Neural progenitor cell (in vitro differentiated cells): ENCODE measurements at places on chromosomes 2 and 18.

- H3K27ac ChIP-seq, result no peak overlapping the region
- no peaks in the 10 kb centered on the region for H3K36me3 ChIP-seq
- peak; percentile 93 for DNase-seq
These were observed 892 bp downstream of the CELF4 start for GRCh38 chr18:37564711-37565100.

DNA sequence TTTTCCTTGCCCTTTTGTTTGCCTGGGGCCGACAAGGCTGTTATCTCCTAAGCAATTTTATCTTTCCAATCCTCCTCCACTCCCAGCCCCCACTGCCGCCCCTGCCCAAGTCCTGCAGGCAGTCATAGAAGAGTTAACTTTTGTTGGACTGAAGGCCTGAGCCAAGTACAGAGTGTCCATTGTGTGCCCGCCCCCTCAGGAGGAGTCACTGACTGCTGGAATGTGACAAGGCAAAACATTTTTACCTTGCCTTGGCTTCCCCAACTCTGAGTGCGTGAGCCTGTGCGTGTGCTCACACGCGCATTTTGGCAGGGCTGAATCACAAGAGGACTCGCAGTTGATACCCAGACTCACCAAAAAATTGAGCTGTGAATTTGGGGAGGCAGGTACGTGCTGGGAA is 16.2 kb downstream of the SETBP1 start:
- H3K27ac ChIP-seq, result no peak overlapping the region
- H3K4me1 ChIP-seq, result peaks cover 37% of the 10 kb centered on the region
- no peak overlapping the region for H3K4me3 ChIP-seq
- no peaks in the 10 kb centered on the region for H3K36me3 ChIP-seq
- no peaks in the 10 kb centered on the region for H3K27me3 ChIP-seq

- no peaks in the 10 kb centered on the region for H3K27me3 ChIP-seq
- H3K4me1 ChIP-seq, result peaks cover 13% of the 10 kb centered on the region
- peak overlapping the region; percentile 49 for H3K27ac ChIP-seq
- no peaks in the 10 kb centered on the region for H3K36me3 ChIP-seq
- H3K4me3 ChIP-seq, result no peak overlapping the region
- DNase-seq, result no peak
These were observed 974.3 kb upstream of the CELF4 start for GRCh38 chr18:38539856-38540255.

- no peak overlapping the region for H3K4me3 ChIP-seq
- no peaks in the 10 kb centered on the region for H3K27me3 ChIP-seq
- no peaks in the 10 kb centered on the region for H3K36me3 ChIP-seq
- no peak for DNase-seq
- H3K4me1 ChIP-seq, result peaks cover 15% of the 10 kb centered on the region
- no peak overlapping the region for H3K27ac ChIP-seq
These were observed 107.3 kb downstream of the SH3BP4 start for GRCh38 chr2:235059161-235059560.

DNA sequence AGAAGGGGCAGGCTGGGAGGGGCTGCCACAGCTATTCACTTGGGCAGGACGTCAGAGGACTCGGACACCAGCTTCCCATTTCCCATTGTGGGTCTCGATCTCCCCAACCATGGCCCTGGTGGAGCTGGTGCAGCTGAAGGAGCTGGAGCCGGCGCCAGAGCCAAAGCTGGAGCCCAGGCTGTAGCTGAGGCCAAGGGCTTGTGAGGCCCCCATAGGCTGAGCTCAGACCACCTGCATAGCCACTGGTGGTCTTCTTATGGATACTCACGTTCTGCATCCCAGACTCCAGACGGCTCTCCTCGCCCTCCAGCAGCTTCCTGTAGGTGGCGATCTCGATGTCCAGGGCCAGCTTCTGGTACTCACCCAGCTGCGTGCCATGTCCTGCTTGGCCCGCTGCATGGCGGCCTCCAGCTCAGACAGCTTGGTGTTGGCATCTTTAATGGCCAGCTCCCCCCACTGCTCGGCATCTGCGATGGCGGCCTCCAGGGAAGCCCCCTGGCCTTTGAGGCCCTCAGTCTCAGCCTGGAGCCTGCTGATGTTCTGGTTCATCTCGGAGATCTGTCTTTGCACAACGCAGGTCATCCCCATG is 6.0 kb upstream of the CDK5R2 start:
- no peak overlapping the region for H3K4me3 ChIP-seq
- H3K27me3 ChIP-seq, result peaks cover 70% of the 10 kb centered on the region
- H3K36me3 ChIP-seq, result no peaks in the 10 kb centered on the region
- H3K4me1 ChIP-seq, result no peaks in the 10 kb centered on the region
- H3K27ac ChIP-seq, result no peak overlapping the region

DNA sequence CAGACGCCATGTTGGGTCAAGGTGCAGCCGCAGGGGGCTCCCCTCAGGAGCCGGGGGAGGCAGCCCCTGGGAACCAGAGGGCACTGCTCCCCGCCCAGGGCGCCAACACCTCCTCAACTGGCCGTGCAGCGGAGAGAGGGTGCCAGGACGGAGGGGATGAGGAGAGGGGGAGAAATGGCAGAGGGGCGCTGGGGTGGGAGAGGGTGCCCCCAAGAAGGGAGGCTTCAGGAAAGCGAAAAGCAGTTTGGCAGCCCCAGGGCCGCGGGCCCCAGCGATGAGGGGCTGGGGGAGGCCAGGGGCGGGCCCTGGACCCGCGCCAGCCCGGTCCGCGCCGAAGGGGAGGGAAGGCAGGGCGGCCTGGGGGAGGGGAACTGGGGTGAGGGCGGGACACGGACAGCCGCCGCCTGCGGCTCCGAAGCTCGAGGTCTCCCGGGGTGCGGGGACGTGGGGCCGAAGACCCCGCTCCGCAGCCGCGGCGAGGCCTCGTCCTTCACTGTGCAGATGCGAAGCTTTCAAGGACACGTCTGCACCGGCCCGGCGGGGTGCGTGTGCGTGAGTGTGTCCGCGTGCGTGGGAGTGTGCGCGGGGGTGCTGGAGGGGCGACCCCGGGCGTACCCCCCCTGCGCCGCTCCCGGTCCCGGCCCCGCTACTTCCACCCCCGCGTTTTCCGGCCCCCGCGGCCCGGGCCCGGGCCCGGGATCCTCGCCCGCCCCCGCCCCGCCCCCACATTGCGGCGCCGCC is 1.4 kb downstream of the DNMT3A start:
- peaks cover 19% of the 10 kb centered on the region for H3K4me1 ChIP-seq
- H3K27me3 ChIP-seq, result peaks cover 88% of the 10 kb centered on the region
- H3K4me3 ChIP-seq, result peak overlapping the region; percentile 48
- DNase-seq, result peak; percentile 31
- H3K36me3 ChIP-seq, result no peaks in the 10 kb centered on the region
- H3K27ac ChIP-seq, result no peak overlapping the region

DNA sequence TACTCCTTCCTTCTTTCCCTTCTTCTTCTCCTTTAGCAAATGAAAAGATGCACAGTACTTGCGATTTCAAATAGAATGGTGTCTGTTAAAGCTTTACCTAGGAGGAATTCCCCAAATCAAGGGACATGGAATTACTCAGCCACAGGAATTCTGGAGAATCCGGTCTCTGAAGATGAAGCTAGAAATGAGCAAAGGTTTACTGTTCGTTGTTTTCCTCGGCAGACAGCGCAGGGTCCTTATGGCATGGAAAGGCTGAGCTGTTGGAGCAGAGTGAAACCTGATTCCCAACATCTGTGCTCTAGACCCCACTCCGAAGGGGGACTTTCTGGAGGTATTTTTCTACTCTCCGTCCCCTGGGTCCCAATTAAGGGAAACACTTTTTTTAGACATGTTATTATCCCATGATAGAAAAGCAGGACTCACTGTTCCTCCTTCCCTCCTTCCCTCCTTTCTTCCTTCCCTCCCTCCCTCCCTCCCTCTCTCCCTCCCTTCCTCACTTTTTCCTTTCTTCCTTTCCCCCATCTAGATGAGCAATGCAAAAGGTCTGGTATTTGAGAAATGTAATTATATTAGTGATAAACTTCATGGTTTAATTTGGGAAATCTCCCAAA is 47.1 kb downstream of the CDCA7 start:
- H3K4me3 ChIP-seq, result peak overlapping the region; percentile 45
- H3K4me1 ChIP-seq, result peaks cover 15% of the 10 kb centered on the region
- H3K27ac ChIP-seq, result no peak overlapping the region
- H3K27me3 ChIP-seq, result peaks cover 42% of the 10 kb centered on the region
- no peaks in the 10 kb centered on the region for H3K36me3 ChIP-seq

DNA sequence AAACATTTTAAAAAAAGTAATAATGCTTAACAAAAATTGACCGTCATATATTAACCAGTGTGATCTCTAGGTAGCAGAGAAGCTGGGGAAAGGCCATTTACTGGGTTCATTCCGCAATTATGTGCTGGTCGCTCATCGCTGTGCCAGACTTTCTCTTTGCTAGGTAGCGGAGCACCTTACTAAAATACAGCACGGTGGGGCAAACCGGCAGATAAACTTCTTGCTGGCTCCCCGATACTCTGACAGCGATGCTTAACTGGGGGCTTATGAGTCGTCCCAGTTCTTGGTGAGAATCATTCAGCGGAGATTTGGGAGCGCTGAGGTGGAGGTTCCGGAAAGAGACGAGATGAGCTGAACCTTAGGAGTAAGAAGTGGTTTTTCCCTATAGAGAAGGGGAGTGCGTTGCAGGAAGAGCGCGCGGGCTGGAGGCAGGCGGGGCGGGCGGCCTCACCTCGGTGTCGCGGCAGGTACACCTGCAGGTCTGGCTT is 605 bp downstream of the C2orf68 start:
- H3K36me3 ChIP-seq, result no peaks in the 10 kb centered on the region
- no peak overlapping the region for H3K27ac ChIP-seq
- peak overlapping the region; percentile 64 for H3K4me3 ChIP-seq

GRCh38 chr2:24179683-24180082 is 4.8 kb downstream of the FAM228A start:
- H3K27ac ChIP-seq, result no peak overlapping the region
- peaks cover 10% of the 10 kb centered on the region for H3K4me1 ChIP-seq
- no peaks in the 10 kb centered on the region for H3K27me3 ChIP-seq
- DNase-seq, result no peak
- H3K36me3 ChIP-seq, result no peaks in the 10 kb centered on the region

DNA sequence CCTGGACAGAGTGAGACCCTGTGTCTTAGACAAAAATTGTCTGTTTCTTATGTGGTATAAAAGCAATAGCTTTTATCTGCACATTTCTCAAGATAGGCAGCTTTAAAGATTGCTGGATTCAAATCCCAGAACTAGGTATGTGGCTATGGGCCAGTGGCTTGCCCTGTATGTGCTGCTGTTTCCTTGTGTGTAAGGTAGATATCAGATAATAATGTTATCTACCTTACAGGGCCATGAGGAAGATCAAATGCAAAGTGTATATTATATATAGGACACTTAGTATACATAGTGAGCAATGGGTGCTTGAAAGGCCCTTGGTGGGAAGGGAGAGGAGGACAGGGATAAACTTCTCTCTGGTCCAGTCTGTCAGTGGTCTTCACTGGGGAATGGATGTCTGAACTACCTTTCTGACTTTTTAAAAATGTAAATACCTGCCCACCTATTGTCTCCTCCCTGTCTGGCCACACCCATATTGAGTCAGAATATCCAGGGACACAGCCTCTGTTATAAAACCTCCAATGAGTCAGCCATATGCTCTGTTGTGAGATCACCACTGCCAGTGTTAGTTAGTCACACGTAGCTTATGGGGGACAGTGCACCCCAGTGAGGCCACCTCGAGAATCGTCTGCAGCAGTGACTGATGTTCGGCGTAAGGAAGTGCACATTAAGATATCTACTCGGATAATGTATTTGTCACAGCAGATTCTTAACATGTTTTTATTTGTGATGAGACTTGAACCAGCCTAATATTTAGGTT is 383.4 kb downstream of the PTPRM start:
- no peaks in the 10 kb centered on the region for H3K27me3 ChIP-seq
- no peak overlapping the region for H3K27ac ChIP-seq
- H3K4me3 ChIP-seq, result no peak overlapping the region
- no peak for DNase-seq
- H3K36me3 ChIP-seq, result no peaks in the 10 kb centered on the region

DNA sequence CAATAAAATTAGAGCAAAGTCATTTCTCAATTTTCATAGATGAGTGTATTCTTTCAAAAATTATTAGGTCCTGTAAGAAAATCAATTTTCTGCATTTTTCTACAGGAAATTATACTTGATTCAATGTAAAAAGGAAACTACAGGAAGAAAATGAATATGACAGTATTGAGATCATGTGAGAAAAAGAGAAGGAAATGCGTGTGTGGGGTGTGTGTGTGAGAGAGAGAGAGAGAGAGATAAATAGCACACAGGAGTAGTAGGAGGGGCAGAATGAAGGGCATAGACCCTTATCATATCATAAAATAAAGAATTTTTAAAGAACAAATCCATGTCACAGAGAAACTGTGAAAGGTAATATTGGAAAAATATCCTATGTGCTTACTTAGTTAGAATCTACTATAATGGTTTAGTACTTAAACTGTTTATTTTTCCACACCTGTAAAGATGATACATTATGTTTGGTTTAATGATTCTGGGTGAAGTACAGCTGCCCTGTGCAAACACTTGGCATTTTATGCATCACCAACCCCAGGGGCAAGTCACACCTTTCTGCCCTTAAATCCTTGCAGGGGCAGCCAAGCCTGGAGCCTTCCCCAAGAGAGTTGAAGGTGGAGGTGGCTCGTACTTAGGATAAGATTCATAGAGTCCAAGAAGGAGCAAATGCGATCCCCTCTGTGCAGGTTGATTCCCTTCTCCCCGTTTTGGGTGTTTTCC is 276.4 kb downstream of the TGIF1 start:
- no peak for DNase-seq
- peaks cover 12% of the 10 kb centered on the region for H3K4me1 ChIP-seq
- no peaks in the 10 kb centered on the region for H3K27me3 ChIP-seq
- H3K36me3 ChIP-seq, result no peaks in the 10 kb centered on the region

- H3K27ac ChIP-seq, result no peak overlapping the region
- H3K27me3 ChIP-seq, result no peaks in the 10 kb centered on the region
- no peak for DNase-seq
- no peaks in the 10 kb centered on the region for H3K36me3 ChIP-seq
These were observed 176.4 kb downstream of the TMEM247 start for GRCh38 chr2:46655551-46656436.

GRCh38 chr2:188551671-188552070 is 260.0 kb downstream of the GULP1 start:
- no peaks in the 10 kb centered on the region for H3K4me1 ChIP-seq
- H3K36me3 ChIP-seq, result no peaks in the 10 kb centered on the region
- H3K27ac ChIP-seq, result no peak overlapping the region
- H3K27me3 ChIP-seq, result no peaks in the 10 kb centered on the region

GRCh38 chr2:217842017-217842416 is 160.8 kb downstream of the TNS1 start:
- no peak for DNase-seq
- no peaks in the 10 kb centered on the region for H3K36me3 ChIP-seq
- peaks cover 7% of the 10 kb centered on the region for H3K4me1 ChIP-seq
- H3K27ac ChIP-seq, result no peak overlapping the region

- no peaks in the 10 kb centered on the region for H3K36me3 ChIP-seq
- DNase-seq, result no peak
- no peak overlapping the region for H3K4me3 ChIP-seq
- no peaks in the 10 kb centered on the region for H3K4me1 ChIP-seq
- H3K27ac ChIP-seq, result no peak overlapping the region
- H3K27me3 ChIP-seq, result no peaks in the 10 kb centered on the region
These were observed 122.7 kb downstream of the COL6A3 start for GRCh38 chr2:237291138-237291792.
